ENCODE measurements at places on chromosomes 6 and 20.

- no peak for DNase-seq
Measured at GRCh38 chr6:14276667-14277404, 159.3 kb downstream of the CD83 start.

- DNase-seq: no peak
Measured at GRCh38 chr20:20293691-20294385, 74.1 kb upstream of the INSM1 start.

- no peak for DNase-seq
Measured at GRCh38 chr20:57620999-57621398, 773 bp upstream of the ZBP1 start.

GRCh38 chr6:43239054-43239453, 4.2 kb upstream of the TTBK1 start:
- DNase-seq: no peak

- DNase-seq: no peak
Measured at GRCh38 chr6:7451326-7451725, 61.7 kb downstream of the RIOK1 start.

DNA sequence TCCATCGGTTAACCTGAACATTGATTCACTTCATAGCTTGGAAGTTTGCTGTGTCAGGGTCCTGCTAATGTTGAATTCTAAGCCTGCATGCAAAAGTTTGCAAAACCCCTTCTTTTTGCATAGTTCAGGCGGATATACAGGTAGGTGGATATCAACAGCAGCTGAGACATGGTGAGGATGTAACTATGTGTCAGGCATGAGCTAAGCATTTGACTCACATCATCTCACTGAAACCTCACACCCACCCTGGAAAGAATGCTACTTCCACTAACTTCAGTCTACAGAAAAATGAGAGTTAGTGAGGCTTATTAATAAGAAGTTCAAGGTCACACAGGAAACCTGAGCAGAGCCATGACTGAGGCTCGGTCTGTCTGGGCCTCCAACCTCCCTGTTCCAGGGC, 276.9 kb downstream of the BMP7 start:
- no peak for DNase-seq

GRCh38 chr6:81799323-81799722, 46.8 kb upstream of the TENT5A start:
- DNase-seq: no peak

DNA sequence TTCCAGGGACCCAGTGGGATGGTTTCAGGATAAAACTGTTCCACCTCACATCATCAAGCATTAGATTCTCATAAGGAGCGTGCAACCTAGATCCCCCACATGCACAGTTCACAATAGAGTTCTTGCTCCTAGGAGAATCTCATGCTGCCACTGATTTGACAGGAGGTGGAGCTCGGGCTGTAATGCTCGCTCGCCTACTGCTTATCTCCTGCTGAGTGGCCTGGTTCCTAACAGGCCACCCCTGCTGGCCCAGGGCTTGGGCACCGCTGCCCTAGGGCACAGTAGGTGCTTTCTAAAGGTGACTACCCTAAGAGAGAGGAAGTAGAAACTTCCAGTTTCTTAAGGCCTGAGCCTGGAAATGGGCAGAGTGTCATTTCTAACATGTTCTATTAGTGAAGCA, 656.9 kb downstream of the PRKN start:
- no peak for DNase-seq

DNA sequence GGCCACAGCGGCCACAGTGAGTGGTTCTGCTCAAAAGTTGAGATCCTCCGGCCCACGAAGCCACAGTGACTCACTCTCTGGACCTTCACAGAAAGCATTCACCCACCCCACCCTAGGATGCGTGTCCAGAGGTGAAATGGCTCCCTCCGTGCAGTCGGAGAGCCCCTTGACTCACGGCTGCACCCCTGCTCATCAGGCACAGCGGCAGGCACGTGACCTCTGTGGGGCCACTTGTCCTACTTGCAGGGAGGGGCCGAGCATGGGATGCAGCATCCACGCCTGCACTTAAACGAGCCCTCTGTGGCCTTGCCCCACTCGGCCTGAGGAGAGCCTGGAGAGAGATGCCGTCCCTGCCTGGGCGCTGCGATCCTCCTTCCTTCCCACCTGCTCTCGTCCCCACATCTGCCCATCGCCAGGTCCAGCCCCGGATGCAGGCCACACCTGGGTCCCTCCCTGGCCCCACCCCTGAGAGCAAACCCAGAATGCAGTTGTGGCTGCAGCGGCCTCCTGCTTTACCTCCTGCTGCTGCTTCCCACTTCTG, 28.7 kb downstream of the NTSR1 start:
- no peak for DNase-seq

GRCh38 chr6:67863346-67863745, 771.7 kb upstream of the ADGRB3 start:
- DNase-seq: no peak

GRCh38 chr6:75213732-75214131, 7.9 kb upstream of the COL12A1 start:
- DNase-seq: no peak

DNA sequence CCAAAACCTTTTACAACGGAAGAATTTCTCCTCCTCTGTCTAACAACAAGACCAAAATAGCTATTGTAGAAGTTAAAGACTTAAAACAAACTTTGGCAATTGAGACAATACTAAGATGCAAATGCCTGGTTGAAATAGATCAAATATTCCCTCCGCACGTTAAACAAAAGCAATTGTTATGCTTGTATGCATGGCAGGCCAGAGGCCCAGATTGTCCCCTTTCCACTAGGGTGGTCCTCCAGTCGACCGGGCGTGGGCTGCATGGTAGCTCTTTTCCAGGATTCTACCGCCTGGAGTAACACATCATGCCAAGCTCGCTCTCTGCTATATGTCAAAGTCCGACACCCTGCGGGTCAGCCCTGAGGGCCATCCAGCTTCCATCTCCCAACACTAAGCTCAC, 234.7 kb downstream of the RNGTT start:
- no peak for DNase-seq
